HAP-1 (cell line): ENCODE measurements at places on chromosomes 7 and 10.

DNA sequence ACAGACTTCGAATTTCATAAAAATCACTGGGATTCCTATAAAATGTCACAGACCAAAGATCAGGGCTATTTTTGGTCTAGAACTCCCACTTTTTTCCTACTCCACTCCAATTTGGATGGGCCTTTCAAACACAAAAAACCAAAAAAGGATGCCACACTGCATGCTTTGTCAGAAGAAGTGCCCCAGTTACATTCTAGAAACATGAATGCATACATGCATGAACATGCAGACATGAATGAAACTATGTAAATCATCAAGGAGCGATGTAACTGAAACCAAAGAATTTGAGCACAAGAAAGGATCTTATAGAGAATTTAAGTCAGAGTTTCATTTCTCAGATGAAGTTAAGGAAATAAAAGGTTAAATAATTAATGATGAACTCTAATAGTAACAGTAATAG lies 31.8 kb upstream of the FAM133B start:
- DNase-seq, result no peak

GRCh38 chr10:95814011-95814727 lies 58.2 kb downstream of the ENTPD1 start:
- DNase-seq, result no peak

- DNase-seq, result no peak
Observed at GRCh38 chr10:50876429-50876828, 9.0 kb downstream of the A1CF start.

GRCh38 chr10:69223028-69223342 lies 2.9 kb downstream of the HKDC1 start:
- DNase-seq, result no peak

DNA sequence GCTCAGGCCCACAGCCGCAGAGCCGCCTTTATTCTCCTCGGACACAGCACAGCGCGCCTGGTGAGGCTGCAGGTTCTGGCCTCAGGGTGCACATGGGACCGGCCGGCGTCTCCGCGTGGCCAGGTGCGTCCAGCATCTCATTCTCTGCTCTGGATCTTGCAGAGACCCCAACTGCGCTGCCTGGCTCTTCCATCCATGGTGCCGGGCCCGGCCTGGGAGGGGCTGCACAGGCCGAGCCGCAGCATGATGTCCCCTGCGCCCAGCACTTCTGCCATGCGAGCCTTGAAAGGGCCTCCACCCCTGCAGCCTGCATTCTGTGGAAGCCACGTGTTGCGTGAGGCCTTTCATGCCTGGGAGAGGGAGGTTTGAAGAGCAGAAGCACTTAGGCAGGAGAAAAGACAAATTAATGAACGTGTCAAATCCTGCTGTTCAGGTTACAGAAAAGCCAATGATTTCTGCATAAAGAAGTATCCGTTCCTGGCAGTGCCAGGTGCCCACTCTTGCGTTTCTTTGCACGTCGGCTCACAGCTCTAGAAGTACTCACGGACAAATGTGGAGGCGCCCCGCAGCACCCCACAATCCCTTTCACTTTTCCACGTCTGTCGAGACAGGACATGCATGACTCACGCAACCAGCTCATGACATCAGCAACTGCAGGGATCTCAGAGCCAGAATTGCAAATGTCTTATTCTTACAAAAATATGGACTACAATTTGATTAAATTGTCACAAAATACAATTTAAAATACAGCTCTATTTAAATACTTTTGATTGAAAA lies 571.4 kb downstream of the DNAJB6 start:
- DNase-seq, result no peak

DNA sequence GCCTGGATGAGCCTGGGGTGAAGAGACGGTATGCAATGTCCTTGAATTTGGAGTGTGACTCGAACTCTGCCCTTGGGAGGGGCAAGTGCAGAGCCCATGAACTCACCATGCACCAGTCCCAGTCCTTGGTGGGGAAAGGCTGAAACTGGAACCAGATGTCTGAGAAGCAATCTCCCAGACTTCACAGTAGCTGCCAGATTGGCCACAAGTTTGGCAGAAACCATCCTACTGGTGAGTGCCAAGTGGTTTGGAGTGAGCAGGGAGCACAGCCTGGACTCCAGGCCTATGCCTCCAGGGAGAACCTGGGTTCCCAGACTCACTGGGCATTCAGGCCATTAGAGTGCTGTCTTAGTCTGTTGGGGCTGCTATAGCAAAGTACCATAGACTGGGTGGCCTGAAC lies 99.6 kb upstream of the LYZL1 start:
- no peak for DNase-seq

DNA sequence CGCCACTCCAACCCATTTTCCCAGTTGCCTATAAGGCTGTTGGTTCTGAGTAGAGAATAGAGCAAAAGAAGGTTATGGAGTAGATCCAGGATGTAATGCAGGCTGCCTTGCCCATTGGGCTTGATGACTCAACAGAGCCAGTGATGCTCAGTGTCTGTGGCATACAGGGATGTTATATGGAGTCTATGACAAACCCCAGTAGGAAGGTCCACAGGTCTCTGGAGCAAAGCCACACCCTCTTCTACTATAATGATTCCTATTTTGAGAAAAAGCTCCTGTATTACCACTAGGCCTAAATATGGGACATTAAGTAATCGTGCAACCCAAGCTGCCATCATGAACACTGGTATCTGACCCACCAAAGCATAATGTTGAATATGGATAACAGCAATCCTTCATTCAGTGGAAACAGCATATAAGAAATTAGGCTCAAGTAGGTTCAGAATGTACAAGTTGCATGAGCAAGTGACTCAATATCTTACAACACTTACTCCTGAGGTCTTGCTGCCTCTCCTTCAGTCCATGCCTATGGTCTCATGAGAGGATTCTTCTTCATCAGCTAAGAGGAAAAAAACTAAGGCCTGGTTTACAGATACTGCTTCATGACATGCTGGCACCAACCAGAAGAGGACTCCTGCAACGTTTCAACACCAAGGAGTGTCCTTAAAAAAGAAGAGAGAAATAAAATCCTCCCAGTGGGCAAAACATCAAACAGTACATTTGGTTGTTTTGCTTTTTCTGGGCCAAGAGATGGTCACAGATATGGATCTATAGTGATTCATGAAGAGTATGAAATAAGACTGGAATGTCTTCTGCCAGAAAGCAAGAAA lies 14.8 kb upstream of the FHIP2A start:
- DNase-seq, result no peak

DNA sequence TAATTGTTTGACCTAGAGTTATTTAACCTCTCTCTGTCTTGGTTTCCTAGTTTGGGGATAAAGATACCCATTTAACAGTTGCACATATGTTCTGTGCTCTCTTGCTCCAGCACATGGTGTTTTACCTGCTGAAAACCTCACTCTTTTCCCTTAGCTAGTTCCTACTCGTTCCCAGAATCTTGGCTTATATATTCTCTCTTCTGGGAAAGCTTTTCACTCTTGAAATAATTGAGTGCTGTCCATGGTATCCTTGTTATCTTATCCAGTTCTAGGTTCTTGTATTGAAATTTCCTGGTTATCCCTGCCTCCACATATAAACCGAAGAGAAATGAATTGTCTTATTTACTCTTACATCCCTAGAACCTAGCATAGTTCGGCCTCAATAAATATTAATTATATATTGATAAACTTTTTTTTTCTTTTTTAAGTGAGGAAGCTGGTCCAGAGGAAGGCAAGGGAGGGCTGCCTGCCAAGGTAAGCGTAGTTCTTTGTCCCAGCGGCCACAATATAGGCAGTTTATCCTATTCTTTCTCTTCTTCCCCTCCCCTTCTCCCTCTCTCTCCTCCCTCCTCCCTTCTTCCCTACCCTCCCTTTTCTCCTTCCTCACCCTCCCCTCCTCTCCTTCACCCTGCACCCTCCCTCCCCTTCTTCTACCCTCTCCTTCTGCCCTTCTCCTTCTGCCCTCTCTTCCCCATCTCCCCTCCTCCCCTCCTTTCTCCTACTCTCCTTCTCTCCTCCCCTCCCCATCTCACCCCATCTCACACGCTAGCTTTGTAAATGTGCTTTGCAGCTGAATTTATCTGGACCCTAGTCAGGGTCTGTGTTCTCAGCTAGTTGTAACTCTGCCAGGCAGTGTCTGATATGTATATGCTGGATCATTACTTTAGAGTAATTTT lies 7.9 kb downstream of the WEE2 start:
- DNase-seq, result no peak

GRCh38 chr10:131649617-131650016 lies 251.2 kb upstream of the PPP2R2D start:
- no peak for DNase-seq

DNA sequence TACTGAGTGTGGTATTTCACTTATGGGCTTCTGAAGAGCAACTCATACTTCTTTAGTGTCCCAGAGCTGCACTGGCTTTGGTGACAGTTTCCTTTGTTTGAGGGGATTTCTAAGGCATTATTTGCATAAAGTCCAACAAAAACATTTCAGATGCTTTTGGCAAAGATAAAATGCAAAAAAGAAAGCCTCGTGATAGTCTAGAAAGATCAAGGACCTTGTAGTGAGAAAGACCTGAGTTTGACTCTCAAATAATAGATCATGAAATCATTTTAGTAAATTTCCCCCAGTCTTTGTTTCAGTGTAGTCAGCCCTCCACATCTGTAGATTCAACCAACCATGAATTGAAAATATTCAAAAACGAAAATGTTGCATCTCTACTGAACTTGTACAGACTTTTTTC lies 107.4 kb downstream of the EEPD1 start:
- DNase-seq, result no peak

- no peak for DNase-seq
Observed at GRCh38 chr7:47226696-47227095, 355.2 kb downstream of the TNS3 start.

GRCh38 chr7:13067036-13067435 lies 379.6 kb downstream of the ARL4A start:
- no peak for DNase-seq
